ENCODE measurements at places on chromosomes 11 and 22.

DNA sequence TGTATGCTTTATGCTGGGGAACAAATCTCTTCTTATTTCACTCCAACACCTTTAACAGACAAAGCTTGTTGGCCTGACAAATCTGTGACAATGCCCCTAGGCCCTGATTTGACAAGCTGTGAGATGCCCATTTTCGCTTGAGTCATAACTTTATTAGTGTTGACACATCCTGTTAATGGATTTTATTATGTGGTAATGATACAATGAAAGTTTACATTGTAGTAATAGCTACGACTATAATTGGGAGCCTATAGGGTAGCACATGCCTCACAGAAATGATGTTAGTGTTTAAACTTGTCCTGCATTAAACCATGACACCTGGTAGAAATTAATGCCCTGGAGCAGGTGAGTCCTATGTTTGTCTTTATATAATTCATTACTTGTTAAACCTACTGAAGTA lies 3.3 kb upstream of the MMP10 start:
- DNase-seq, result no peak

GRCh38 chr11:111372538-111372937 lies 6.5 kb downstream of the POU2AF1 start:
- no peak for DNase-seq

DNA sequence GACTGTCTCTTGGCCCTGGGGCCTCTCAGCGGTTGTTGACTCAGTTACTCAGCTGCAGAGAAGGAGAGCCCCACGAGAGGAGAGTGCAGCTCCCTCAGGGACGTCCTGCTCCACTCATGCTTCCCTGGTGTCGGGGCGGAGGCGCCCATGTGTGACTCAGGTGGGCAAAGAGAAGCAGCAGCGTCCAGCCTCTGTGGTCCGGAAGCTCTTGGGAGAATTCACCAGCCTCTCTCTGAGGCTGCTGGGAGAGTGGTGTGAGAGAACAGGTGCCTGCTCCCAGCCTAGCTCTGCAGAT lies 25.7 kb downstream of the GLB1L2 start:
- no peak for DNase-seq

DNA sequence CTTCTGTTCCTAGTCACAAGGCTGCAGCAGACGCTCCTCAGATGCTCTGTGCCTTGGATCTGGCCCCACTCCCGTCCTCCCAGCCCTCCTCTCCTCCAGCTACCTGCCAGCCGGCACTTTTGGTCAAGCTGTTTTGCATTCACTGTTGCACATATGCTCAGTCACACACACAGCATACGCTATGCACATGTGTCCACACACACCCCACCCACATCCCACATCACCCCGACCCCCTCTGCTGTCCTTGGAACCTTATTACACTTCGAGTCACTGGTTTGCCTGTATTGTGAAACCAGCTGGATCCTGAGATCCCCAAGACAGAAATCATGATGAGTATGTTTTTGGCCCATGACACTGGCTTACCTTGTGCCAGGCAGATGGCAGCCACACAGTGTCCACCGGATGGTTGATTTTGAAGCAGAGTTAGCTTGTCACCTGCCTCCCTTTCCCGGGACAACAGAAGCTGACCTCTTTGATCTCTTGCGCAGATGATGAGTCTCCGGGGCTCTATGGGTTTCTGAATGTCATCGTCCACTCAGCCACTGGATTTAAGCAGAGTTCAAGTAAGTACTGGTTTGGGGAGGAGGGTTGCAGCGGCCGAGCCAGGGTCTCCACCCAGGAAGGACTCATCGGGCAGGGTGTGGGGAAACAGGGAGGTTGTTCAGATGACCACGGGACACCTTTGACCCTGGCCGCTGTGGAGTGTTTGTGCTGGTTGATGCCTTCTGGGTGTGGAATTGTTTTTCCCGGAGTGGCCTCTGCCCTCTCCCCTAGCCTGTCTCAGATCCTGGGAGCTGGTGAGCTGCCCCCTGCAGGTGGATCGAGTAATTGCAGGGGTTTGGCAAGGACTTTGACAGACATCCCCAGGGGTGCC lies 109.8 kb downstream of the BCR start:
- DNase-seq, result no peak

- DNase-seq, result no peak
These were observed 412.2 kb downstream of the LRRC4C start for GRCh38 chr11:41047229-41047628.

DNA sequence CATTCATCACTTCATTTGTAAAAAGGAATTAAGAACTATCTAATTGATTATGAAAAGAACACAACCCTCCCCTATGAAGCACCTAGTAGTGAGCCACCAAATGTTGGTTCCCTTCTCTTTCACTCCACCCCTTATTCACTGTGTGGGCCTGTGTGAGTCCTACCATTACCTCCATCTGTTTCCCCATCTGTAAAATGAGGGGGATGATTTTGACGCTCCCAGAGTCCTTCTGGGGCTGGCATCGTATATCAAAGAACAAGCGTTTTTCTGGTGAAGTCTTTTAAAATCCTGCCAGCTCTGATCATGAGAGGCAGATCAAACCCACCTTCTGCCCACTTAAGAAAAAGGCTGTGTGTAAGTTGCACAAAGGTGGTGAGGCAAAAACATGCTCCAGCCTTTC lies 96.6 kb upstream of the SEZ6L start:
- no peak for DNase-seq

DNA sequence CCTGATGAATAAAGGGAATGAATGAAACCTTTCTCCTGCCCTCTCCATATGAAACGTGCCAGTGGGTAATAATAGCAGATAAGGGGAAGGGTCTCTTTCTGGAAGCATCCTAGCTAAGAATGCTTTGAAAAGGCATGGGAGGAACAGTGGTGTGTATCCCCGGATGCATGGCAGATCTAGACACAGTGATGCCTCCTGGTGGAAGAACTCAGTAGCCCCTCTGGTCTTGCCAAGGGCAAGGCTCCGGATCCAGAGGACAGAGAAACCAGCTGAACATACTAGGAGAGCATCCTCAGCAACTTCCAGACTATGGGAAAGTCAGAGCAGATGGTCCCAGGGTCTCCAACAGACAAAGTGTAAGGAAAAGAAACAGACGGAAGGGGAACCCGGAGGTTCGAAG lies 6.4 kb downstream of the BAIAP2L2 start:
- DNase-seq, result no peak

DNA sequence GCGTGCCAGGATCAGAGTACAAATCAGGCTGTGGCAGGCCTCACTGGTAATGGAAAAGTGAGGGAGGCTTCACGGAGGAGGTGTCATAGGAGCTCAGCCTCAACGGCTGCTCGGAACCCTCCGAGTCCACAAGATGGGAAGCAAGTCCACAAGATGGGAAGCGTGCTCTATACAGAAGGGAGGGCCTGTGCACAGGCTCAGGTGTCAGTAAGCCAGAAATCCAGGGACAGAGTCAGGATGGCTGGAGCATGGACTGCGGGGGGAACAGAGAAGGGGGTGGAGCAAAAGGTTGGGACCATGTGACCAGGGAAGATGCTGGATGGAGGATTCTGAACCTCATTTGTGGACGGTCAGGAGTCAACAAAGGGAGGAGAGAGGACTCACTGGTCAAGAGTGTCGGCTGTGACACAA lies 3.4 kb upstream of the DPP3 start:
- no peak for DNase-seq

GRCh38 chr22:29166180-29166579 lies 39.5 kb upstream of the EMID1 start:
- DNase-seq, result no peak

DNA sequence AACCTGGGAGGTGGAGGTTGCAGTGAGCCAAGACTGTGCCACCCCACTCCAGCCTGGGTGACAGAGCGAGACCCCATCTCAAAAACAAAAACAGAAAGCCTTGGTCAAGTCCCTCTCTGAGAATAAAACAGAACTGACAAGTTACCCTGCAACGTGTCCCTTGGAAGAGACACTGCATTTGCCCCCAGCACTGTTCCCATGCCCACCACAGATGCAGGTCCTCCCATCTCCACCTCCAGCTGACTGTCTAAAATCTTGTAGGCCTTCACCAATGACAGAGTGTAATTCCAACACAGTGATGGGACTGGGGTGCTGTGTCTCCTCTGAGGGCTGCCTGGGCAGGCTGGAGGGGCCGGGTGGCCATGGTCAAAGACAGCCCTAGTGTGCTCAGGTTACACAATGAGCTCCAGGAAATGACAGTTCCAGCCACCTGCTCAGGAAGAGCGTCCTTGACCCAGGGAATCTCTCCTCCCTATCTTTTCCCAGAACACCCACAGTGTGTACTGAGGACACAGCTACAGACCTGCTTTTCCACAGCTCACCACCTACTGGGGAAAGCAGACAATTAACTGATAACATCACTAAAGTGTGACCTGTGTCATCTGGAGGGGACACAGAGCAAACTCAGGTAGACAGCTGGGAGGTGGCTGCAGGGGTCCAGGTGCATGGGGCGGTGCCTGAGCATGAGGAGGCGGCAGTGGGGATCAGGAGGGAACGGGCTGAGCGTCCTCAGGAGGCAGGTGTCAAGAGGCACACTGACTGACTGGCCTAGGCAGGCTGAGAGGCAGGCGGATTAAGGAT lies 56.4 kb downstream of the ARFGAP3 start:
- DNase-seq, result no peak

GRCh38 chr11:44509296-44509695 lies 56.2 kb upstream of the CD82 start:
- no peak for DNase-seq

GRCh38 chr11:127925475-127925874 lies 661.9 kb downstream of the ETS1 start:
- no peak for DNase-seq

DNA sequence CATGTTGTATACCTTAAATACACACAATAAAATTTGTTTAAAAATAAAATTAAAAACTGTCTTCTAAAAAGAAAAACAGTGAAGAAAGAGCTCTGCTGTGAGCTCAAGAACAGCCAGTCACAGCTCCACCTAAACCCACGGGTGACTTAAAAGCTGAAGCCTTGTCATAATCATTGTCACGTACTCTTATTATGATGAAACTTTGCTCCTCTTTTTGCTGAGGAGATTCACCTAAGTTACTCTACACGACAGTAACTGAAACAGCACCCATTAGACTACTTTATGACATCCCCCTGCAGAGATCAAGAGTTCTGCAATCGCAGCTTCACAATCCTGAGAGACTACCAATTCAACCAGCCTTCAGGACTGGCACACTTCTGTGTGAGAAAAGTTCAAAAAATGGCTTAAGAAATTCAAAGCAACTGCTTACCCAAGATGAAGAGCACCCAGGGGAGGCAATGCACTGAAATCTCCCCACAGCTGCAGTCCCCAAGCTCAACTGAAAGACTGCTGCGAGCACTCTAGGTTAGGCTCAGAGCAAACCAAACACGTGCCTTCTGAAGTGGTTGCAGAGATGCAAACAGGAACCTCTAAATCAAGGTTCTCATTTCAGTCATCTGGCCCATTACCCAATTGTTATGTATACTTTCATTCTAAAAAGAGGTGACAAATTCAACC lies at the start of gene JAML:
Gene JAML, minus strand, starts transcription at position 501 of the 678 bp plus-strand sequence. CDS start 10,145 bp downstream, outside the sequence.
- no peak for DNase-seq

GRCh38 chr11:122902951-122903350 lies 20.4 kb downstream of the JHY start:
- no peak for DNase-seq

- DNase-seq, result no peak
These were observed 5.9 kb downstream of the ABTB2 start for GRCh38 chr11:34351687-34352469.

- no peak for DNase-seq
These were observed 97.1 kb downstream of the CD44 start for GRCh38 chr11:35235936-35236666.

DNA sequence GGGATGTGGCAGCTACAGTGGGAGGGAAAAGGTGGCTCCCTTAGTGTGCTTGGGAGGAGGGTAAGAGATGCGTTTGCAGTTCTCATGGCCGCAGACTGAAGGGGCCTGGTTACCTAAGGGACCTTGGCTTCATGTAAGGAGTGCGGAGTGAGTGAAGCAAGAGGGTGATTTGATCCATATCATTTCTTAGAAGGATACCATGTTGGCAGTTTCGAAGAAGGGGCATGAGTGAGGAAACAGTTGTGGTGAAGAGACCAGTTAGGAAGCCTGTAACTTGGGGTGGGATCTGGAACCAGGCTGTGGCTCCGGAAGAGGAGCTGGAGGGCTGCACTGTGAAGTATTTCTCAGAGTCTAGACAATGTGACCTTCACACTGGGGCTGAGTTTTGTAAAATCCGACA lies 45.0 kb downstream of the ST3GAL4 start:
- DNase-seq, result no peak

- DNase-seq, result no peak
These were observed 124.3 kb upstream of the NTM start for GRCh38 chr11:131246156-131246555.

DNA sequence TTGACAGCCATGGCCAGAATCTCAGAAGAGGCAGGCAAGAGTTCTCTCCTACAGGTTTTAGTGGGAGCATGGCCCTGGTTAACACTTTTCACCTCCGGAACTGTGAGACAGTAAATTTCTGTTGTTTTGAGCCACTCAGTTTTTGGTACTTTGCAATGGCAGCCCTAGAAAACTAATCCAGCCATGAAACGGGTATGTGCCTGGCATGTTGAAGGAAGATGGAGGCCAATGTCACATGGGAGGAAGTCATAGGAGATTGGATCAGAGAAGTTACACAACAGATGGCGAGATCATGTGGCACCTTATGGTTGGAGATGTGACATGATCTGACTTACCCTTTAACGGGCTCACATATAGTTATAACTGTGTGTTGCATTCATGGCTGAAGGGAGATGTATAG lies 63.2 kb upstream of the EED start:
- no peak for DNase-seq

DNA sequence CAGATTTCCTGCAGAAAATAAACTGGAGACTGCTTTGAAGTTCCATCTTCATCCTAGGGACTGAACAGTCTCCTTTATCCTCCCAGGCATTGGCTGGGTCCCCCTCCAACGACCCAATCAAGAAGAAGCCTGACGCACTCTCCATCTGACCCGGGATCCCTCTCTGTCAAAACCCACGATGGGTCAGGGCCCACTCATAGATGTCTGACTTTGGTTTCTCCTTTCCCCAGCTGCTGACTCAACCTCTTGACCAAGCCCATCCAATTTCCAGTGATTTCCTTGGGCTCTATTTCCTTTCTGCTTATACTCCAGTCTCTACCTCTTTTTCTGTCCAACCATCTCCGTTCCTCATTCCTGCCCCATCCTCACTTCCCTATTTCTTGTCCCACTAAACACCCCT lies 189.7 kb downstream of the MIAT start:
- no peak for DNase-seq

- peak; percentile 2 for DNase-seq
These were observed 331.8 kb downstream of the FAT3 start for GRCh38 chr11:92556431-92556830.

DNA sequence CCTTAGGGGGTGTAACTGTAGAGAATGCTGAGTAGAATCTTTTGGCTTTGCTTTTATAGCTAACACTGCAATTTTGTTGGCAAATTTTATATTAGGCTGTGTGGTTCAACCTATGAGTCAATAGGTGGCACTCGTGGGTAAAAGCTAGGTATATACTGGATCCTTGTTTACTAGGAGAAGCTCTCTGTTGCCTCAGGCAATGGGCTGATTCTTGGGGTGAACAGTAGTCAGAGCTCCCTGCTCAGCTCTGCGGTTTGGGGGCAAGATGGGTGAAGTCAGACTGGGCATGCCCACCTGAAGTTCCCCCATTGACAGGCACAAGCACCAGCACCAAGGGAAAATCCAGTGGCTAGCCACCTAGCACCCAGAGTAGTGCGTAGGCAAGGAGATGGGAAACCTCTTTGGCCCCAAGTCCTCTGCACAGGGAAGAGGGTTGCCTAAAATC lies 238.7 kb downstream of the FAM181B start:
- DNase-seq, result no peak

Data from smooth muscle cell of the brain vasculature (primary cell).